ENCODE measurements at places on chromosomes 5 and 9. TPM values are rescaled to one million over a fixed set of nuclear protein-coding genes. Genes with fewer than 3 reads are reported as not detected.

DNA sequence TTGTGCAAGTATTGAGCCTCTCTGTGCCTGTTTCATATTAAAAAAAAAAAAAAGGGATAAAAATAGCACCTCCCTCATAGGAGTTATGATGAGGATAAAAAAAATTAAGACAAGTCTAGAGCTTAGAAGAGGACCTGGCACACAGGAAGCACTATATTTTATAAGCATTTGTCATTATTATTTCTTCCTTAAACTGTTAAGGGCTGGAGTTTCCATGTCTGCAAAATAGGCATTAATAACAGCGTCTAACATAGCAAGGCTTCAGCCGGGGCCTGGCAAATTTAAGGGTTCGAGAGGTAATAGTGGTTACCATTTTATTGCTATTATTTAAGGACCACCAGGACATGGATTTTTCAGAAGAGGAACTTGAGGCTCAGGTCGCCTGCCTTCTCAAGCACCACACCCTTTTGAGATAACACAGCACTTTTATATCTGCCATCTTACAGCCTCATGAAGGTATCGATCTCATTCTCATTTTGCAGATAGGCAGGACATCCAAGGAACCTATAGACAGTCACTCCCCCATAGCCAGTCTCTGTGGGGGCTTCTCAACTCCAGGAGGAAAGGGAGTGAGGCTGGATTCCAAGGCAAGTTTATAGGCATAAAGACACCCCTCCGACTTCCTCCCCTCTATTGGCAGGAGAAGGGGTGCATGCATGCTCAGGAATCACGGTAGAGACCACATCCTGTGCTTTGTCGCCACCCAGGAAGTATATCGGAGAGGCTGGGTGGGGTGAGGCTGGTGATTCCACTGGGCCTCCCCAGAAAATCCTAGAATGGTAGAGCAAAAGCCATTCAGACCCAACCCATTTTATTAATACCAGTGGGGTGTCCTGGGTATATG is 2.4 kb downstream of the ANXA6 start:
- H3K27ac ChIP-seq = peak overlapping the region; percentile 98
- peak overlapping the region; percentile 94 for H3K4me3 ChIP-seq
- no peaks in the 10 kb centered on the region for H3K27me3 ChIP-seq
- peaks cover 17% of the 10 kb centered on the region for H3K36me3 ChIP-seq

GRCh38 chr5:158614951-158615350 is 484.8 kb downstream of the EBF1 start:
- no peaks in the 10 kb centered on the region for H3K4me1 ChIP-seq
- H3K36me3 ChIP-seq = no peaks in the 10 kb centered on the region
- H3K27me3 ChIP-seq = no peaks in the 10 kb centered on the region
- no peak for DNase-seq
- no peak overlapping the region for H3K4me3 ChIP-seq

PRLR gene
- not detected for polyA plus RNA-seq

- H3K36me3 ChIP-seq = peaks cover 13% of the 10 kb centered on the region
- DNase-seq = no peak
- no peak overlapping the region for H3K4me3 ChIP-seq
- peak overlapping the region; percentile 61 for H3K27ac ChIP-seq
Measured at GRCh38 chr5:109859537-109859936, 169.8 kb downstream of the MAN2A1 start.

- peaks cover 23% of the 10 kb centered on the region for H3K4me1 ChIP-seq
- H3K27ac ChIP-seq = peak overlapping the region; percentile 99
Measured at GRCh38 chr5:16615741-16616535, 859 bp downstream of the RETREG1 start.

LECT2 gene
- polyA plus RNA-seq = not detected

LHX6 gene
- polyA plus RNA-seq = not detected

GRCh38 chr9:134267305-134267880 is 58.9 kb upstream of the RXRA start:
- H3K27ac ChIP-seq = no peak overlapping the region
- no peaks in the 10 kb centered on the region for H3K36me3 ChIP-seq
- H3K27me3 ChIP-seq = peaks cover 11% of the 10 kb centered on the region
- no peak for DNase-seq
- peaks cover 27% of the 10 kb centered on the region for H3K4me1 ChIP-seq

DNA sequence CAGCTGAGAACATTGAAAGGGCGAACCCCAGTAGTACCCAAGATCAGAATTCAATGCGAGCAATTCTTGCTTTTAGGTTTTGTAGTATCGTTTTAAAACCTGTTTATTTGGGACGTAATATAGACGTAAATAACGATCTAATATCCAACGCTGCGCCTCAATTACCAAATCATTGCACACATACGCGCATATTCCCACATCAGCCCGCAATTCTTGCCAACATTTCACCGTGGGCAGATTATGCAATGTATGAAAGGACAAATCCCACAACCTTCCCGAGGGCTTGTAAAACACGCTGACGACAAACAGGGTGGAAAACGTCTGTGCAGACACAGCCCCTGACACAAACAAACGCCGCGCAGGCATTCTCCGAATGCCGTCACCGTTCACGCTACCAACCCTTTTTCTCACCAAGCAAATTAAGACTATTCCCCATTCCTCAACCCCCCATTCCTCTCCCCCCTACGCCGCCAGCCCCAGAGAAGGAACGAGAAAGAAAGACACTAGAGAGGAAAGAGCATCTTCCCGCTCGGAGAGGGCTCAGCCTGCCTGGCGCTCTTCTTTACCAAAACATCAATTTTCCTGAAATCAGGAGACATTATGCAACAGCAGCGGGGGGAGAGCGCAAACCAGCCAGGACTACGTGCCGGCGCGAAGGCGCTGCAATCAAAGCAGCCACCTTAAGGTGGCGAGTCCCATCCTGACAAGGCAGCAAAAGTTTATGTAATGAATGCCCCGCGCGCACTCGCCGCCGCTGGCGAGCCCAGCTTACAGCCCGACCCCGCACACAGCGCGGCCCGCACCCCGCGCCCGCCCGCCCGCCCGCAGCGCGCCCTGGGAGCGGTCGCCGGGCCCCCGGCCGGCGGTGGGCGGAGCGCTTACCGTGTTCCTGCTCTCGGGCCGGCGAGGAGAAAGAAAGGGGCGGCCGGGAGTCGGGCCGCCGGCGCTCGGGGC is 597 bp downstream of the NFIL3 start:
- H3K27me3 ChIP-seq = peaks cover 32% of the 10 kb centered on the region
- peaks cover 17% of the 10 kb centered on the region for H3K4me1 ChIP-seq
- no peaks in the 10 kb centered on the region for H3K36me3 ChIP-seq
- DNase-seq = peak; percentile 63
- H3K27ac ChIP-seq = peak overlapping the region; percentile 73

SMC2 gene
- 12.7 TPM for polyA plus RNA-seq

C1QTNF3 gene
- polyA plus RNA-seq = 0.36 TPM

IL9 gene
- not detected for polyA plus RNA-seq

DNA sequence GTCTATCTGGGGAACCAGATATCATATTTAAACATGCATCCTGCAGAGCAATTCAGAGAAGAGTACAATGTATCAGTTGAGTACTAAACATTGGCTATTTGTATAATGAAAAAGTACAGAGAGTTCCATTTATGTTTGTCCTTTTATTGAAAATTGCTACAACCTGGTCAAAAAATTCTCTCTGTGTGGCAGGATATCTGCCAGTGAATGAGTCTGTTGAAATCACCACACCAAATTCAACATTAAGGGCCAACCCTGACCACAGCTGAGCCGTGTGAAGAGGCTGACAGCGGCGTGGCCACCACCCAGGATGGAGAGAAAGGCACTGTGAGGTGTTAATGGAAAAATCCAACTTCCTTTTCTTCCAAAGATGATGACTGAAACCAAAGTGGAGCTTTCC is 422.7 kb upstream of the PIK3R1 start:
- H3K4me3 ChIP-seq = no peak overlapping the region
- H3K36me3 ChIP-seq = no peaks in the 10 kb centered on the region
- no peaks in the 10 kb centered on the region for H3K4me1 ChIP-seq
- H3K27ac ChIP-seq = no peak overlapping the region
- no peaks in the 10 kb centered on the region for H3K27me3 ChIP-seq

ATP10B gene
- not detected for polyA plus RNA-seq

GRCh38 chr5:62649476-62650113 is 71.0 kb downstream of the LRRC70 start:
- H3K27ac ChIP-seq = no peak overlapping the region
- H3K27me3 ChIP-seq = no peaks in the 10 kb centered on the region
- H3K36me3 ChIP-seq = no peaks in the 10 kb centered on the region
- no peak overlapping the region for H3K4me3 ChIP-seq
- peaks cover 7% of the 10 kb centered on the region for H3K4me1 ChIP-seq

GRCh38 chr9:136494531-136495215 is 11.8 kb upstream of the SEC16A start:
- DNase-seq = no peak
- no peaks in the 10 kb centered on the region for H3K4me1 ChIP-seq
- no peaks in the 10 kb centered on the region for H3K27me3 ChIP-seq
- H3K36me3 ChIP-seq = peaks cover 4% of the 10 kb centered on the region
- H3K27ac ChIP-seq = no peak overlapping the region

ARHGAP26 gene
- 15.7 TPM for polyA plus RNA-seq

DNA sequence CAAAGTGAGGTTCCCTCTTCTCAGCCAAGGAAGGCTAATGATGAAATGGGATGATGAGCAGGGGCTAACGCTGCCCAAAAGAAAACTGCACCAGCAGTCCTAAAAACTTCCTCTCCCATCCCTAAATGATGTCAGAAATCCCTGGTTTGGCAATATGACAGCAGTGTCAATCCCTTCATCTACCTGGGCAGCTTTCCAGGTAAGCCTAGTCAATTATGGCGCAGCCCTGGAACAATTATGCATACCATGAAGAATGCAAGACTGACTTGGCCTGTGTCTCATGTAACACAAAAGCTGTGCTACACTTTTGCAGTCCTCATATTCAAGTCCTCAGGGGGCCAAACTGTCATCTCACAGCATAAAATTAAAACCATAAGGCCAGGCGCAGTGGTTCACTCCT is 7.0 kb downstream of the DMGDH start:
- no peak overlapping the region for H3K4me3 ChIP-seq
- H3K27ac ChIP-seq = no peak overlapping the region
- no peak for DNase-seq
- H3K27me3 ChIP-seq = peaks cover 9% of the 10 kb centered on the region

GRCh38 chr5:82991059-82991458 is 86.1 kb downstream of the TMEM167A start:
- no peak overlapping the region for H3K27ac ChIP-seq
- no peaks in the 10 kb centered on the region for H3K36me3 ChIP-seq
- H3K27me3 ChIP-seq = peaks cover 1% of the 10 kb centered on the region
- DNase-seq = no peak
- H3K4me3 ChIP-seq = no peak overlapping the region

DNA sequence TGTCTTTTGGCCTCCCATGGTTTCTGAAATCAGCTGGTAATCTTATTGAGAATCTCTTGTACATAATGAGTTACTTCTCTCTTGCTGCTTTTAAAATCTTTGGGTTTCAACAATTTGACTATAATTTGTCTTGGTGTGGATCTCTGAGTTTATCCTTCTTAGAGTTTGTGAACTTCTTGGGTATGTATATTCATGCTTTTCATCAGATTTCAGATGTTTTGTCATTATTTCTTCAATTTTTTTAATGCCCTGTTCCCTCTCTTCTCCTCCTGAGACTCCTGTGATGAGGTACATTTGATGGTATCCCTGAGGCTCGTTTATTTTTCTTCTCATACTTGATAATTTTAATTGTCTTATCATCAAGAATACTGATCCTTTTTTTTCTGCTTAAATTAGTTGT is 2.2 kb upstream of the CCL21 start:
- H3K27ac ChIP-seq = no peak overlapping the region
- H3K36me3 ChIP-seq = no peaks in the 10 kb centered on the region
- peaks cover 20% of the 10 kb centered on the region for H3K27me3 ChIP-seq
- H3K4me3 ChIP-seq = no peak overlapping the region
- H3K4me1 ChIP-seq = no peaks in the 10 kb centered on the region

COX7C gene
- polyA plus RNA-seq = 861 TPM

DNA sequence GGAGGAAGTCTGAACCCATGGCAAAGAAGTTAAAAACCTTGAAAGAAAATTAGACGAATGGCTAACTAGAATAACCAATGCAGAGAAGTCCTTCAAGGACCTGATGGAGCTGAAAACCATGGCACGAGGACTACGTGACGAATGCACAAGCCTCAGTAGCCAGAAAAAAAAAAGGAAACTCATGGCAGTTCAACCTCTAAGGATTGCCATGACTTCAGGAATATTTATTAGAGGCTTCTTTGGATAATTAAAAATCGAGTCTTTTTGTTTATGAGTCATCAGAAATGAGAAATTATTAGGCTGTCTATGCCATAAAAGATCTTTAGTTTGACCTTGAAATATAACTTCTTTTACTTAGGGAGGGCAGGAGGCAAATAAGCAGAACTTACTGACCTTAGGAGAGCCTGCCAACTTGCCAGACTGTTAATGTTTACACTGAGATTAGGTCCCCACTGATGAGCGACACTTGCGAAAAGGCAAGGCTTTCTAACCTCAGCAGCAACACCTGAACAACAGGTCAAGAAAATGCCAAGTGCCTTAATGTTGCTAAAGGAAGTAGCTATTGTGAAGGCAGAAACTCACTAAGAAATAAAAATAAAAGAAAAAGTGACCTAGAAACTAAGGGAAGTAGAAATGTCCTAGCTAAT is 55.2 kb upstream of the TUSC1 start:
- H3K4me1 ChIP-seq = no peaks in the 10 kb centered on the region
- no peak overlapping the region for H3K27ac ChIP-seq
- no peak overlapping the region for H3K4me3 ChIP-seq

PCDHGA4 gene
- polyA plus RNA-seq = not detected
